ENCODE measurements at places on chromosomes 1 and 21. TPM values are rescaled to one million over a fixed set of nuclear protein-coding genes. Genes with fewer than 3 reads are reported as not detected.

The F11R gene
- not detected for total RNA-seq

The HAO2 gene
- total RNA-seq, result not detected

The FAM72B gene
- 15.2 TPM for total RNA-seq

The NTMT2 gene
- total RNA-seq, result not detected

The TCHH gene
- not detected for total RNA-seq

The ERICH3 gene
- total RNA-seq, result not detected

The C1orf210 gene
- not detected for total RNA-seq

The HCRTR1 gene
- total RNA-seq, result not detected

The TEKT2 gene
- total RNA-seq, result 0.15 TPM

The SAMD13 gene
- total RNA-seq, result 3.9 TPM

The TEDDM1 gene
- not detected for total RNA-seq

The MIXL1 gene
- not detected for total RNA-seq

The VWA5B1 gene
- not detected for total RNA-seq

The CAMTA1 gene
- 153 TPM for total RNA-seq

The CENPF gene
- total RNA-seq, result 213 TPM

The SNX7 gene
- 25.2 TPM for total RNA-seq

The TMEM82 gene
- not detected for total RNA-seq

The MX2 gene
- total RNA-seq, result not detected

The SPRR1A gene
- not detected for total RNA-seq

The CFAP141 gene
- total RNA-seq, result not detected

The KRTAP10-6 gene
- not detected for total RNA-seq

The ANGPTL3 gene
- not detected for total RNA-seq

The AUNIP gene
- 28.9 TPM for total RNA-seq

The CFAP74 gene
- not detected for total RNA-seq

The FCRL2 gene
- not detected for total RNA-seq

The PTPN7 gene
- total RNA-seq, result 0.08 TPM

The OR2G6 gene
- total RNA-seq, result not detected
